ENCODE measurements at places on chromosomes 2 and 18.

DNA sequence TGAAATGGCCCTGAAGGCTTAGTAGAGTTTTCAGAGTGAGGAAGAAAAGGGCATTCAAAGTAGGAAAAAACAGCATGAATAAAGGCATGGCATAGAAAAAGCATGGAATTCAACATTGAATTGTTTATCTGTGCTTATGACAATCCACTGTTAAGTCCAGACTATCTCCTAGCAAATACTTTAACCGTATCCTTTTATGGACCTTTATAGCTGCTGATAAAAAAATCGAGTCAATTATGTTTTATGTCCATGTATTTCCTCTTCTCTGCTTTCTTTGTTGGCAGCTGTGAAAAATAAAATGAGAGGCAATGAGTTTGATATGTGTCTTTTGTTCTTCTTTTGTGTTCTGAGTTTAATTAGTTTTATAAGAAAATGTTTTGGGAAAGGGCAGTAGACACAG is 70.4 kb downstream of the TDRD15 start:
- DNase-seq, result no peak

- no peak for DNase-seq
Observed at GRCh38 chr2:129801575-129801974, 177.9 kb upstream of the RAB6C start.

DNA sequence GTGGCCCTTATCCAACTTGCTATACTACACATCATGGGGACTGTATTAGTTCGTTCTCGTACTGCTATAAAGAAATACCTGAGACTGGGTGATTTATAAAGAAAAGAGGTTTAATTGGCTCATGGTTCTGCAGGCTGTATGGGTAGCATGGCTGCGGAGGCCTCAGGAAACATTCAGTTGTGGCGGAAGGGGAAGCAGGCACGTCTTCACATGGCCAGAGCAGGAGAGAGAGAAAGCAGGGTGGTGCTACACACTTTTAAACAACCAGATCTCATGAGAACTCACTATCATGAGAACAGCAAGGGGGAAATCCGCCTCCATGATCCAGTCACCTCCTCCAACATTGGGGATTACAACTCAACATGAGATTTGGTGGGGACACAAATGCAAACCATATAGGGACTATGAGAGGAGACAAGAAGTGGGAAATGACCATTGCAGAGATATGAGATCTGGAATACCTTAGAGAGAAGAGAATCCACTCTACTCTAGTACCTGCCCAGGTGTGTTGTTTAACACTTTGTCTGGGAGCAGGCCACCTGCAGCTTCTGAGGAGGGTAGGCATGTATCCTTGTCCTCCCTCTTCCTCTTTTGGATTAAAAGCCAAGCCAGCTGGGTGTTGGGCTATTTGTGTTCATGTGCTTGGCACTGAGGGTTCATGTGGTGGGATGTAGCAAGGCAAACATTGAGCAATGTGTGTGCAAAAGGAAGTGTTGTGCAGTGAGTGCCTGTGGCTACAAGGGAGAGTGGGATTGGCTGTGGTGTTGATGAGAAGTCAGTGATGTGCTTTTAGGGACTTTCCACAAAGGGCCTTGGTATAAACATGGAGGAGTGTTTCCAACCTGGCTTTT is 22.8 kb downstream of the TTLL4 start:
- DNase-seq, result peak; percentile 95

DNA sequence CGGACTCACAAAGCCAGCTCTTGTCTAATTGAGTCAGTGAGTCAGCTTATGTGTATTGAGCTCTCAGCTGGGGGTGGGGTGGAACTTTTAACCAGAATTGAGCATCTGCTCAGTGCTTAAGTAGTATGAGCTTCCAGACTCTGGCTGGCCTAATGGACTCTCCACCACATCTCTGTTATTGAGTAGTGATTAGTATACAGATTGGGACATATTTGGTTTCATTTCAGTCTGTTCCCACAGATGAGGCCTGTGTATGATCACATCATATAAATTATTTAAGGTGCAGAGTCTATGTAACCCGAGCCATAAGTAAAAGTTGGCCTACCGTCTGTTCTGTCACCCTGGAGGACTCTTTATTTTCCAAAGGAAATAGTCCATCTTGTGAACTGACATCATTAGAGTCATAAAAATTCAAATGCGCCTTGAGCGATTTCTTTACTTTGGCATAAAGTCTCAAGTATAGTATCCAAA is 152.1 kb downstream of the THSD7B start:
- DNase-seq, result no peak

DNA sequence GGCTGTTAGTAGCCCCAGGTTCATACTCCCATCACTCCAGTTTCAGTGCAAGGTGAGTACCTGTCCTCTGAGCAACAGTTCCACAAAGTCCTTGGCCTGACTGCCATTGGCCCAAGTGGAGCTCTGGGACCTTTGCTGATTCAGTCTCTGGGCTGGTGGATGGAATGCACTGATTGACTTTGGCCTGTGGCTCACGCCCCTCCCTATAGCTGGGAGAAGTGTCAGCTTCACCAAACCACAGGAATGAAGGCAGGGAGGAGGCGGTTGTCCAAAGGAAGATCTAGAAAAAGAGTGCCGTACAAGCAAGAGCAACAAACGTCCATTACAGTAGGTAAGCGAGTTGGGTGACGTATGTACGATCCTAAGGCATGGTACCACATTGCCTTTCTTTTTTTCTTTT is 34.0 kb downstream of the QPCT start:
- no peak for DNase-seq

GRCh38 chr2:116580209-116580608 is 1234.3 kb upstream of the DDX18 start:
- DNase-seq, result no peak

GRCh38 chr2:144249035-144249637 is 270.8 kb downstream of the ZEB2 start:
- DNase-seq, result peak; percentile 45

GRCh38 chr2:1708476-1709334 is 35.6 kb downstream of the PXDN start:
- no peak for DNase-seq

DNA sequence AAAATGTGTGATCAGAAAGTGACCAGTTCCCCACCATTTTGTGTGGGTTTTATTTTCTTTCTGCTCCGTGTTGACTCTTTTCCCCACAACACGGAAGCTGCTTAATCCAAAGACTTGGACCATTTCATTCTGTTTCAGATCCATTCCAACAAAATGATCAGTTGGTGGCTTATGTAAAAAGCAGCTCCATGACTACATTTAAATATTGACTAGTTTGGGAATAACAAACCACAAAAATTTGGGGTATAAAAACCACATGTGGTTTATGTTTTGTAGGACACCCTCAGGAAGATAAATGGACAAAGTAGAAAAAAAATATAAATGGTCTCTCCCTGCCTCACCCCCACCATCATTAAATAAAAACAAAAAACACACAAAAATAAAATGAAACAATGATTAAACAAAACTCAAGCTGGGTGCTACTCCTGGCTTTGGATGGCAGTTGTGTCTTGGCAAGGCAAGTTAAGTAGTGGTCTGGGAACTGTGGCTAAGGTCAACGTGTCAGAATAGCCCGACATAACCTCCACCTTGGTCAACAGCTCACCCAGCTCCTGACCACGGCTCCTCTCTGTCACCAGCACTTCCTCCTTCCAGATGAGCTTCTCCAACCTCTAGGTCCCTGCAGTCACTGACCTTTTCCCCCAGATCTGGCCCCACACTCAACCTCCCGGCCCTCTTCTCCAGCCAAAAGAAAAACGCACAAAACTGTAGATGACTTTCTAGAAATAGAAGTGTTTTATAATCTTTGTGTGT is 12.8 kb upstream of the WIPF1 start:
- no peak for DNase-seq

DNA sequence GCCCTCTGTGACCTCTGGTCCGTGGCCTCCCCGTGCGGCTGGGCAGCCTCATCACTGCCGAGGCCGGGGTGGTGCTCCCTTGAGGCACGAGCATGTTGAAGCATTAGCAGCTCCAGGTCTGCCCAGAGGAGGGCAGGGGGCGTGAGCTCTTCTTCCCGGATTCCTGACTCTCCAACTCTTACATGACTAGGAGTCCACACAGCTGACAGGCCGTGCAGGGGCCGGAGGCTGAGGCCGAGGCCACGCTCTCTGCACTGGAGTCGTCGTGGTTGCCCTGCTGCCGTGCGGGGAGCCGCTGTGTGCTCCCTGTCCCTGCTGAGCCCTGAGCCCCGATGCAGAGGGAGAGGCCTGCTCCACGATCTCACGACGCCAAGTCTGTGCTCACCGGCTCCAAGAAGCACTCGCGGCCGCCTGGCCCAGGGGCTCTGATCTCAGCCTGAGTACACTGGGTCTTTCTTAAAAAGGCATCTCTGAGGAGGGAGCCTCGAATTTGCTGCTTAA is 19.4 kb upstream of the KCNG2 start:
- DNase-seq, result no peak

GRCh38 chr2:239602290-239603282 is 201.8 kb upstream of the HDAC4 start:
- no peak for DNase-seq

DNA sequence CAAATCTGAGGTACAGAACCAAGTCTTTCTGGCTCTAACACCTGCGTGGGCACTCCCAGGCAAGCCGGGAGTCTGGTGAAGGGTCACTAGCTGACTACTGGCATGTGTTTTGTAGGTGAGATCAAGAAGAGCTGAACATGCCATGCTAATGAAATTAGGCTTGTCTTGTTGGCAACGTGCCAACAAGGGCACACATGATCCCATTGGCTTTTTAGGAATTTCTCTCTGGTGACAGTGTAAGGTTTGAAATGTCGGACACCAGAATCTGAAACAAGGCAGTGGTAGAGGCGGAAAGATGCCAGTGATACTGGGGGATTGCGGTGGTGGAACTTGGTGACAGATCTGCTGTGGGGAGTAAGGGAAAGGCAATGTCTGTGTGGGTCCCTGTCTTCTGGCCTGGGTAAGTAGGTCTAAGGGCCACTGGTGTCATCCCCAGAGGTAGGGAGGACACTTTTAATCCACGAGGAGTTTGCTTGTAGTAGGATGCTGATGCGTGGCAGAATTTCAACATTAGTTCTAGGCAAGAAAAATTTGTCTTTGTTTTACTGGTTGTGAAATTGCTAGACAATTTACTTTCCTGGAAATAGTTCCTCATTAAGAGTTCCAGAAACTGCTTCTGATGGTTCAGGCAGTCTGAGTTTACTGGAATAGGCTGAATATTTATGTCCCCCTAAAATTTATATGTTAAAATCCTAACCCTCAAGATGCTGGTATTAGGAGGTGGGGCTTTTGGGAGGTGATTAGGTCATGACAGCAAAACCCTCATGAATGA is 52.6 kb upstream of the ACMSD start:
- peak; percentile 56 for DNase-seq

- peak; percentile 78 for DNase-seq
Observed at GRCh38 chr2:202608142-202608852, 26.5 kb upstream of the FAM117B start.

GRCh38 chr2:11749646-11750349 is 3.4 kb downstream of the LPIN1 start:
- peak; percentile 17 for DNase-seq

DNA sequence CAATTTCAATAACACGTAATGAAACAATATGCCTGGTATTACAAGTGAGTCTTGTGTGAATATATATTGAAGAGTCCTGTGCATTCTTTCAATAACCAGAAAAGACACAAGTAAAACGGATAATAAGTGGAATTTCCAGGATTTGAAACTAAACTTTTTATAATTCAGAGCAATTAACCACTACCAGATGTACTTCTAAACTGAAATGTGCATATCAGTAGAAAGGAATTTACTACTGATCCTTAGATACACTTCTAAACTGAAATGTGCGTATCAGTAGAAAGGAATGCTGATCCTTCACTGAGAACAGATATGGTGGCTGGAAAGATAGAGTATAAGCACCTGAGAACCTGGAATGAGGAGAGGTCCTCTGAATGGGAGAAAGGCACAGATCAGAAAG is 470.9 kb upstream of the SPHKAP start:
- no peak for DNase-seq

DNA sequence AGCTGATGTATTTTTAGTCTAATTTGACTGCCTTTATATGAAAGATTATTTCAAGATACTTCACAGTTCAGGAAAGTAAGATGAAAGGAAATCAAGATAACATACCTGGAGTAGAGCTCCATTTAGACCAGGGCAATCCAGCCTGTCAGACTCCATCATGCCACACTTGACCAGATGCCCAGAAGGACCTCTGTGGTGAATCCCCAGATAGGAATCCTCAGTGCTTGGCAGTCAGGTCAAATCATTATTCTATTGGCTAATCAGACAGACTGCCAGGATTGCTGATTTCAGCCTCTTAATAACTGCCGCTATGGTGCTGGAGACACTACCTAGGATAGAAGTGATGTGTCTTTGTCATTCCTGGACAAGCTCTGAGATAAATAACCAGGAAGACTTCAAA is 404.2 kb downstream of the STK39 start:
- DNase-seq, result no peak

GRCh38 chr2:117481608-117482007 is 332.9 kb upstream of the DDX18 start:
- no peak for DNase-seq

DNA sequence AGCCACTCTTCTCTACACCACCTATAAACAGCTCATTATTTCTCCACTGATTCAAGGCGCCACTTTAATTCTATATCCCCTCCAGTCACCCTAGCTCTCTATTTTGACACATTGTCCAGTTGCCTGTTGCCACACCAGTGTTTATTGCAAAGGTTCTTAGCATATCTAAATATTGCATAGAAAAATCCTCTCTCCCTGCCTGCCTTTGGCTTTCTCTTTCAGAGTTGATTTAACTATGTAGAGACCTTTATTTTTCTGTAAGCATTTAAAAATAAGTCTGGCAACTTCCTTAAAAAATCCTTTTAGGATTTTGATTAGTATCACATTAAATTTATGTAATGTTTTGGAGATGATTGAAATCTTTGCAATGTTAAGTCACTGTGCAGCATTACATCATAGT is 47.9 kb upstream of the B3GNT7 start:
- DNase-seq, result peak; percentile 50

- peak; percentile 32 for DNase-seq
Observed at GRCh38 chr18:13218368-13218991, at the start of gene LDLRAD4. Gene LDLRAD4 (plus strand): TSS chr18:13218760.

DNA sequence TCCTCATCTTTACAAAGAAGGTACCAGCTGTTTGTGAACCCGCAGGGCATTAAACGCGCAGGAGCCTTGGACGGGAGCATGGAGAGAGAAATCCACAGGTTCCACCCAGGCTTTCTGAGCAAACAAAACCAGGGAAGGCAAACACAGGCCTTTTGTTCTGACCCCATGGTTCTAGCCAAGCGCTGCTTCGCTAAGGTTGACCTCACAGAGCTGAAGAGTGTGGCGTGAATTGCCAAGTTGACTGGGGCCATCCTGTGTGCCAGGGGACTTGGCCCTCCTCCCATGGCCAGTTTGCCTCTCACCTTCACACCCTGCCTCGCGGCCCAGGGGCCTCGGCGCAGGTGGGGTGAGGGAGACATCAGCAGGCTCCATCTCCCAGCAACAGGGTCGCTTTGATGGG is 74.1 kb downstream of the VAPA start:
- DNase-seq, result no peak

- peak; percentile 8 for DNase-seq
Observed at GRCh38 chr2:97752342-97753334, 39.3 kb downstream of the ZAP70 start.

GRCh38 chr2:11264818-11265217 is 79.6 kb downstream of the ROCK2 start:
- no peak for DNase-seq

GRCh38 chr2:131155208-131155855 is 50.2 kb downstream of the PLEKHB2 start:
- no peak for DNase-seq

GRCh38 chr2:153808679-153809078 is 63.0 kb upstream of the GALNT13 start:
- no peak for DNase-seq
